AG09309 (cell line): ENCODE measurements at places on chromosomes 12 and 14.

- no peak for DNase-seq
Measured at GRCh38 chr12:95118788-95119179, 45.4 kb upstream of the NR2C1 start.

DNA sequence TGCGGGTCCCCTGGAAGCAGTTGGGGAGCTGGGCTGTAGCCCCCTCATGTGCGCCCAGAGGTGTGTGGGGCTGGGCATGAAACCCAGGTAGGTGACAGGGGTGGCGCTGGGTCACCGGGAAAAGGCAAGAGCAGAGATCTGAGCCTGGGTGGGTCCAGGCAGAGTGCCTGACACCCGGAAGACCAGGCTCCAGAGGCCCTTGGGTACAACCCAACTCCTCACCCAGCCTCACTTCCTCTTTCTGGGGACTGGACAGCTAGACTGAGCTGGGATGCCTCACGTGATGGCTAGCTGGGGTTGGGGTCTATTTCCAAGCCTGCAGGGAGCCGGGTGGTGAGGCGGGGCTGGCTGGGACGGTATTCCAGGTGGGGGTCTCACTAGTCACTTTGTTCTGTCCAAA, 16.3 kb upstream of the CYP46A1 start:
- DNase-seq: no peak

DNA sequence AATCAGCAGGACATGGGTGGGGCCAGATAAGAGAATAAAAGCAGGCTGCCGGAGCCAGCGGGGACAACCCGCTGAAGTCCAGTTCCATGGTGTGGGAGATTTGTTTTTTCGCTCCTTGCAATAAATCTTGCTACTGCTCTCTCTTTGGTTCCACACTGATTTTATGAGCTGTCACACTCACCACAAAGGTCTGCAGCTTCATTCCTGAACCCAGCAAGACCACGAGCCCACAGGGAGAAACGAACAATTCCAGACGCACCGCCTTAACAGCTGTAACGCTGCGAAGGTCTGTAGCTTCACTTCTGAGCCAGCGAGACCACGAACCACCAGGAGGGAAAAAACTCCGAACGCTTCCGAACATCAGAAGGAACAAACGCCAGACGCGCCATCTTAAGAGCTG, 2.8 kb upstream of the CNIH1 start:
- DNase-seq: peak; percentile 75

GRCh38 chr12:86711731-86712130, 455.5 kb upstream of the MGAT4C start:
- no peak for DNase-seq

DNA sequence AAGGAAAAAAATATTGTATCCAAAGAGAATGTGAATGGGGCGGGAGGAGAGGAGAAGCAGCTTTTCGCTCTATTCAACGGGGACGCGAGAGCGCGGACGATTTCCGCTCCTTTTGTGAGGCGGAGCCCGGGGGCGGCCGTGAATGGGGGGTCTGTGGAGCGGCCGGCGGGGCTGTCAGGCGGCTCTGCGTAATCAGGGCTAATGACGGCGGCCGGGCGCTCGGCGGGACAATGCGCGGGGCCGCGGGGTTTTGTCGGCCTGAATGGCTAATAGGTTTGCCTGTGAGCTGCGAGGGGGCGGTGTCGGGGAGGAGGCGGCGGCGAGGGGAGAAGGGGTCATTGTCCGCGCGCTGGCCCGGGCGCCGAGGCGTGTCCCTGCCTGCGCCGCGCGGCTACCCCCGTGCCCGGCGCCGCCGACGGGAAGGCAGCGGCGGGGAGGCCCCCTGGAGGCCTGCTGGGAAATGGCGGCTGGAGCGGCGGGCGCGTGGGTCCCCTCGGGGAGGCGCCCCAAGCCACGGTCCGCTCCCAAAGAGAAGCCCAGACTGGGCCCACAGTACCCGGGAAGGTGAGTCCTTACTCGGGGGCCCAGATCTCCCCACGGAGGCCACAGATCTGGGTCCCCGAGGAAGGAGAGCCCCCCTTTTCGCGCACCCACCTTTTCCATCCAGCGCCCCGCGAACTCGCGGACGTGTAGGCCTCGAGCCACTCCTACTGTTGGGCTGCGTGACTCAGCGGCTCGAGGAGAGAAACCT, 6.0 kb downstream of the SIX6 start:
- no peak for DNase-seq

DNA sequence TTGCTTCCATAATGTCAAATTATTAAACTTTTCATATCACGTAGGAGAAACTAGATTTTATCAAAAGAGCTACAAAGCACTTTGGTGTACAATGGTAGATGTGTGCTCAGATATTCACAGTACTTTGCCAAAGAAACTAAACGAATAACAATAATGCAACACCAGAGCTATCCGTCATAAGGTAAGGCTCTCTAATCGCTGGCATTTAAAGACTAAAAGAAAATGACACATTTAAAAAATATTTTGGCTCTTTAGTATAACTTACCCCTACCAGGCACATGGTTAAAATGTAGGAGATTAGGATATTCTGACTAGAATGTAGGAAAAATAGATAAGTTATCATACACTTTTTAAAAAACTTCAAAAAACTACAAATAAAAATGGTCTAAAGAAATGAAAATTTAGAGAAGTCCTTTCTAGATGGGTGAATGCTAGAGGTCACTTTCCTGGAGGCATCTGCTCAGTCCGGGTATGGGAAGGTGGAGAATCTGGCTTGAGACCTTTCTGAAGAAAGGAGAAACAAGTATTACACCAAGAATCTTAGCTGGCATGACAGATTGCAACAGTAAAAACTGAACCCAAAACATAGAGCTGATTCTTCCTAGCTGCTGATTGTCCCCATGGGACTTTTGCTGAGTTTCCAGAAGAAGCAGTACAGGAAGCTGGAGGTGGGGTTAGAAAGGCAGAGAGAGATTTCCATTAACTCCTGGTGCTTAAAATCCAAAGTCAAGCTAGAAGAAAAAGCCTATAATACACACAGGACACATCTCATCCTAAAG, 67.9 kb downstream of the FAR2 start:
- peak; percentile 25 for DNase-seq

- no peak for DNase-seq
Measured at GRCh38 chr14:54828037-54828436, 74.6 kb downstream of the GCH1 start.

DNA sequence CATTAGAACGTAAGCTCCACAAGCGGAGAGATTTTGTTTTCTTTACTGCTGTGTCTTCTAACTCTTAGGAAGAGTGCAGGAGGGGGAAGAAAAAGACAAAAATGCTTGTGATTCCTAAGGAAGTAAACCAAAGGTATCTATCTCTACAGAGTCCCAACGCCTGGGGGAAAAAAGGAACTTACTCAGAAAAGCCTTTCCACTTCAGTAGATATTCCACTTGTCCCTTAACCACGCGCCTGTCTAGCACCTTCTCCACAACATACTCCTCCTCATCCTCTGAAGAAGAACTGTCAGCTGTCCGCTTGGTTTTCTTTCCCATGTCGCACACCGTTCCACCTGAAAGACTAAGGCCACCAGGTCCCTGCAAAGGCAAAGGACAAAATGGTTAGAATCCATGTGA, 22.6 kb downstream of the CBX5 start:
- DNase-seq: no peak

- DNase-seq: no peak
Measured at GRCh38 chr12:80107221-80107620, 7.9 kb downstream of the OTOGL start.

DNA sequence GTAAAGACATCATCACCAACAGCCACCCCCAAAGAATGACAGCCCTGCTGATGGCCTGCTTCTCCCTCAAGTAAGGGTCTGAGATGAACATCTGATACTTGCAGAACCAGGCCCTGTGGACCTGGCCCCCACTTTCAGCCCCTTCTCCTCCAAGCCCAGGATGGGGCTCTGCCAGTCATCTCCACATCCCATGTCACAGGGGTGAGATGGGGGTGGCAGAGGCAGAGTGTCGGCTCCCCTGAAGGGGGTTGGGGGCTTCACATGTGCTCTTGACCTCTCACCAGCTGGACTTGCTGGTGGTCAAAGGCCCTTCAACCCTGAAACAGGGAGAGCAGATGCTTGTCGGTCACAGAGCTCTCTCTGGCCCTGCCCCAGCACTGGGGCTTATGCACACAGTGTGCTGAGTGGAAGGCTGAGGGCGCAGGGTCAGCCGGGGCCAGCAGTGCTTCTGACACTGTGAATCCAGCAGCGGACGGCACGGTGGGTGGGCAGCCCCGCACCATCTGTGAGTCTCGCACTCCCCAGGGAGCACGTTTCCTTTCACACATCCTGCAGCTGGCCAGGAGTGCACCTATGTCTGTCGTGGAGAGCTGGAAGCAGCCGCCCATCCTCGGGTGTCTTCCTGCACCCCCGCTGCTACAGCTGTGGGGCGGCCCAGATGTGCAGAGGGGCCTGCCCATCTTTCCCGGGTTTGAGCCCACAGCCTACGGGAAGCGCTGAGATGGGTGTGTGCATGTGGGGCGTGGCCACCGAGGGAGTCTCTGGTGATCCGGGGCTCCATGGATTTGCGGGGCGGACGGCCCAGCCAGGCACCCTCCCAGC, 94.3 kb downstream of the ADGRD1 start:
- DNase-seq: no peak

GRCh38 chr14:61201171-61201570, 80.0 kb downstream of the TMEM30B start:
- DNase-seq: no peak

DNA sequence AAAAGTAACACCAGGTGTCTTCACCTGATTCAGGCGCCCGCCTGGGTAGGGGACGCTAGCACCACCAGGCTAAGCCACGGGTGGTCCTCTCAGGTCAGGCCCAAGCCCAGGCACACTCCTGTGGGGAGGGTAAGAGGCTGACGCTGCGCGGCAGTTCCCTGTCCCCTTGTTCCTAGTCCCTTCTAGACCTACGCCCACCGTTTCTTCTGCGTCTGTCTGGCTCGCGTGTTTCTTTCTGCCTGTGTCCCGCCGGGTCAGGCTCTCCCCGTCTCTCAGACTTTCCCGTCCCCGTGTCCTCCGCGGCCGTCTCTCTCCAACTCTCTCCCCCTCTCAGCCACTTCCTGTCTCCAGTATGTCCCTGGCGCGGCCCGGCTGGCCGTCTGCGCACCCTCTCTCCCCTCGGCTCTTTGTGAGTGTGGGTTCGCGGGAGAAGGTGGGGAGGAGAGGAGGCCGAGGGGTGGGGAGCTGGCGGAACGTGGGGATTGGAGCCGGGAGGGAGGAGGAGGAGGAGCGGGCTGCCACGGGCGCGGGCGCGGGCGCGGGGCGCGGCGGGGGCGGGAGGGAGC, 3.1 kb upstream of the TNS2 start:
- peak; percentile 74 for DNase-seq

GRCh38 chr14:72052356-72052755, 120.1 kb downstream of the RGS6 start:
- no peak for DNase-seq

DNA sequence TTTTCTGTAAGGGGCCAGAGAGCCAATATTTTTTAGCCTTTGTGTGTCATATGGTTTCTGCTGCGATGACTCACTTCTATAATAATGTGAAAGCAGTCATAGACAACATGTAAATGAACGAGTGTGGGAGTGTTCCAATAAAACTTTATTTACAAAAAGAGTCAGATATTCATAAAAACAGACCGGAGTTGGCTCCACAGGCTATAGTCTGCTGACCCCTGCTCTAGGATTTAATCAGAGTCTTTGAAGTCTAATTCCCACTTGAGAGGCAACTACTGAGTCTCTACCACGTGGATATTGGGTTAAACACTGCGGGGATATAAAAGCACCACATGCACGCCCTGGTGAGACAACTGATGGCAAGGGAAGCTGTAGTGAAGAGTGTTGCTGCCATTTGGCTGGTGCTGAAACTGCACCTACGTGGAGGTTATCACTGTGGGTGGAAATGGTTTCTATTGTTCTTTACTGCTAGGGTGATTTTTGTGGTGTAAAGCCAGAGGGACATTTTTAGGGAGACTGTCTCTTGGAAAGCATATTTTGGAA, 3.6 kb upstream of the NINJ2 start:
- DNase-seq: no peak

GRCh38 chr12:130639476-130640424, 76.3 kb downstream of the RIMBP2 start:
- no peak for DNase-seq

GRCh38 chr14:51677738-51678137, 26.0 kb downstream of the FRMD6 start:
- DNase-seq: no peak

- DNase-seq: no peak
Measured at GRCh38 chr14:64541261-64541971, 875 bp downstream of the HSPA2 start.

GRCh38 chr12:84329938-84330337, 582.7 kb downstream of the SLC6A15 start:
- no peak for DNase-seq

- no peak for DNase-seq
Measured at GRCh38 chr12:115771065-115771464, 506.4 kb downstream of the MED13L start.

DNA sequence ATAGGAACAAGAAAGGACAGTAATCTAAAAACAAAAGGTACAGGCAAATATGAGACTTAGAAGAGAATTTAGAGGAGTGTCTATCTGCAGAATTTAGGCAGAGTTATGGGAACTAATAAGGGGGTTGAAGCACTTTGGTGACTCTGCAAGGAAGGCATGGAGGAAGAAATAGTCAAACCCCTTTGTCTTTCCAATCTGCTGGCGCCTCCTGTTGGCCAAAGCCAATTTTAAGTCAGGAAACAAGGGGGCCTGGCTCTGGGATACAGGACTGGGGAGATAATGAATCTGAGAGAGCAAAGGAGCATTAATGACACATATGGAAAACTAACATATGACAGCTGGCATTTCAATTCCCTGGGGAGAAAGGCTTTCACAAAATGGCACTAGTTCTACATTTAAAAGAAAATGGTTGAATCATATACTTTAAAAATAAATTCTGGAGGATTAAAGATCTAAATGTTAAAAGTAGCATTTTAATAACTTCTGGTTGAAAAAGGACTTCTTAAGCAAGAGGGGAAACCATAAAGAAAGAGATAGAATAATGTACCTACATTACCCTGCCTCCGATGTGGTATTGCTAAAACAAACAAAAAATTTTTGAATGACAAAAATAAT, 48.5 kb upstream of the CSRP2 start:
- no peak for DNase-seq

DNA sequence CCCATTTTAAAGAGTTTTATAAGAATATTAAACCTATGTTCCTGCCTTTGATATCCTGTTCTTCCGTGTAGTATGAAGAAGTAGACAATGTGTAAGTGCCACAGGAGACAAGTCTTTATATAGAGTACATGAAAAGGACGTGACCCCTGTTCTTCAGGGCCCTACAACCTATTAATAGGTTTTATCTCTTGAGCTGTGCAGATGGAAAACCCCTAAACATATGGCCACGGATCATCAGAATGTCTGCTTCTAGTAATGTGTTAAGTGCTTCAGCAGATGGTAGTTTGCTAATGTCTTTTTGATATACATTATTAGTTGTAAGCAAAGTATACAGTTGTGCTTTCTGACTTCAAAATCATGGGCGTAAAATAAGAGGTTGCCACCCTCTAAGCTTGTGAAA, 228.5 kb downstream of the PTPRO start:
- DNase-seq: no peak

DNA sequence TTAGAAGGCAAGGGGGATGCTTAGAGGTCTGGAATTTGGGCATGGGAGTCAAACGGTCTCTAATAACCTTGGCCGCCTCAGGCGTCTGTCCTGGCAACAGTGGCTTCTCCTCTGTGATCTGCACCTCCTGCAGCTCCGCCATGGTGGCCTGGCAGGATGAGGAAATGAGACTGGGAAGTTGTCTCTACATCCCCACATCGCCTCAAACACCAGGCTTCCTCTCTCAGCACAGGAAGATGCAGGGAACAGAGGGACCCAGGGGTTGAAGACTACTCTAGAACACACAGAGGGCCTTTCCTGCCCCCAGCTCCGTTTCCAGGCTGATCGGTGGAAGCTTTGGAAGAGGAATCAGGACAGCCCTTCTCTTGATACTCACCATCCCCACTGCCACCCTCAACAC, 1.7 kb downstream of the NDRG2 start:
- no peak for DNase-seq
